ENCODE measurements at places on chromosomes 7 and 10.

DNA sequence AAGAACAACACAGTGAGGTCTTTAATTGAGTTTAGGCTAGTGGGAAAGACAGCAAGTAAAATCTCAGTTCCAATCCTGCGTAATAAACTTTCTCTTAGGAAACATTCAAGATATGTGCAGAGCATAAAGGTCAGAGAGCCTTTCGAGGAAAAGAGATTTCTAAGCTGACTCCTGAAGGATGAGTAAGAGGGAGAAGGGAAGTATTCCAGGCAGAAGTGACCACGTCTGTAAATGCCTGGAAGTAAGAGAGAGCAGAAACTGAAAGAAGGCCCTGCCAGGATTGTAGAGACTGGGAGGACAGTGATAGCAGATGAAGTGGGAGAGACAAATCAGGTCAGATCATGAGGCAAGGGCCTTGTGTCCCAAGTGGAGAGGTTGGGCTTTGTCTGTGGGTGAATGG lies 41.8 kb downstream of the PNLIPRP3 start:
- DNase-seq = no peak

DNA sequence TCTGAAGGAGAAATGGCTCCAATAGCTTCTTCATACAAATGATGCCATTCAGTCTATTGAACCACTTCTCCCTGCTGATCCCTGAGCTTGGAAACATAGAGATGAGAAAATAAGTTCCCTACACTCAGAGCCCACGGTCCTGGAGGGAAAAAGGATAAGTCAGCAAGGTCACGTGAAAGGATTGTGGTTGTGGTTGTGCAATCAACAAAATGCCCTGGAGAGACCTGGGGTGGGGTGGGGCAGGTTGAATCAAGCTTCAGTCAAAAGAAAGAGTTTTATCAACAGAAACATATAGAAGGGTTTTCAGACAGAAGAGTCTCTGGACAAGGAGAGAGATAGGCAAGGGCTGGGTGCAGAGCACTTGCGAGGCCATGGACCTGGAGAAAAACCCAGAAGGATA lies 30.1 kb downstream of the C10orf90 start:
- no peak for DNase-seq

DNA sequence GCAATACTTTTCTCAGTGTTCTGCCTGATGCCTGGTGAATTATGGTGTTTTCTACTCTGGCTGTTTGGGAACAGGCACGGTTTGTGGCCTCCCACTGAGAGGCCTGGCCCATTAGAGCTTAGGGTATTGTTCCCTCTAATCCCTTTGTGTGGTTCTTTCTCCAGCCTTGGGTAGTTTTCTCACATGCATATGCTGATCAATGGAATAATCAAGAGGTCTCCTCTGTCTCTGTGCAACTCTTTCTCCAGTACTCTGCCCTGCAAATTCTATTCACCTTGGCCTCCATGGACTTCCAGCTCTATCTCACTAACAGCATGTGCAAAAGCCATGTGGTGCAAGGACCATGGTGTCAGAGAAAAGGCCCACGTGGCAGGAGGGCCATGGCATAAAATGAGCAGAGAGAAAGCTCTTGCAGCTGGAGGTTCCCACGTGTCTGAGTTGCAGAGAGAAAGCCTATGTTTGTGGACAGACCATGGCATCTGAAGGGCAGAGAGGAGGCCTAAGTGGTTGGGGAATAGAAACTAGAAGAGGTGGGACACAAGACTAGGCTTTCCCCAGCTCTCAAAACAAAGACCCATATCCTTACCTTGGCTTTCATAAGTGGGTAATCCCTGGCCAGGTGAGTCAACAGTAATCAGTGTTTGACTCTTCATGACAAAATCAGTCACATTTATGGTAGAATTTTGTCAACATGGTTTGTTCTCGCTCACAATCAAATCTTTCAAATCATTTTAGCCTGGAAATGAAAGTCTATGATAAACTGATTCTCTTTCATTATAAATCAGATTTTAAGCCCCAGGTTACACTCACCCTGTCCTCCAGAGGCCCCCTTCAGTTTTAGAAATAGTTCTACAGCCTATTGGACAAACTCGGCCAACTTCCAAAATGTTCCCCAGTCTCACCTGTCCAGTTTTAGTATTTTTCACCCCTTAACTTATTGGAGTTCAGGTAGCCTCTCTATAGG lies 17.3 kb downstream of the OPALIN start:
- DNase-seq = no peak

DNA sequence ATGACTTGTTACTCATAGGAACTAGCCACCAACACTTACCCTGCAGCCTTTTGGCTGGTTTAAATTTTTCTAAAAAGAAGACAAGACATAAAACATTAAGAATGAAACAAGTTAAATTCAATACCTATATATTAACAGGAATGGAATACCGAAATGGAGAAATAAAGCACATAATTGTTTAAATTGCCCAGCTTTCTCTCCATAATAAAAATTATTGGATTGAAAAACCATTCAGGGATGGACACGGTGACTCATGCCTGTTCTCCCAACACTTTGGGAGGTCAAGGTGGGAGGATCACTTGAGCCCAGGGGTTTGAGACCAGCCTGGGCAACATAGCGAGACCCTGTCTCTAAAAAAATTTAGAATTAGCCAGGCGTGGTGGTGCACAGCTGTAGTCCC lies 179.4 kb upstream of the MKLN1 start:
- no peak for DNase-seq
